Activated CD4-positive, alpha-beta T cell treated with anti-CD3 and anti-CD28 coated beads for 24 hours (primary cell): ENCODE measurements at places on chromosomes 16 and 17.

GRCh38 chr17:30235386-30236296 lies at the start of gene SLC6A4:
TSS of gene SLC6A4 (minus strand) at chr17:30235697. CDS start at chr17:30221958, 13,739 bp downstream.
- DNase-seq, result no peak

GRCh38 chr17:19573075-19573474 lies 39.4 kb downstream of the SLC47A1 start:
- DNase-seq, result no peak

GRCh38 chr17:80816241-80817103 lies 175.2 kb upstream of the CHMP6 start:
- no peak for DNase-seq

- peak; percentile 53 for DNase-seq
Observed at GRCh38 chr17:47694581-47695428, 844 bp downstream of the TBKBP1 start.

GRCh38 chr17:6070913-6071511 lies 833 bp downstream of the WSCD1 start:
- DNase-seq, result no peak

GRCh38 chr17:73932216-73932749 lies 271.2 kb upstream of the RPL38 start:
- DNase-seq, result no peak

GRCh38 chr17:632560-632959 lies 82.1 kb downstream of the VPS53 start:
- DNase-seq, result no peak

DNA sequence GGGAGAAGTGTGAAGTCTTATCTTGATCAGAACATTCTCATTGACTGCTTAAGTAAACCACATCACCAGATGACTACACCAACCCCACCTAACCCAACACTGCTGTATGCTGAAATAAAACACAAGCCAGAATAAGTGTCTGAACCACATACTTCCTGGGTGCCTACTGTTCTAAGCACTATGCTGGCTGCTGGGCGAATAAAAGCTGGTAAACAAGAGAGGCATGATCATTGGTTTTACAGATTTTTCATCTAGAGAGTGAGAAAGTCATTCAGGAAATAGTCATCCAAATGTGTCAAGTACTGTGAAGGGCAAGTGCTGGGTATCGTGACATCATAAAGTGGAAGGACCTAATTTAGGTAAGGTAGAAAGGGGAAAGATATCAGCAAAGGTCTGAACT lies 199.0 kb upstream of the SOX9 start:
- DNase-seq, result no peak

DNA sequence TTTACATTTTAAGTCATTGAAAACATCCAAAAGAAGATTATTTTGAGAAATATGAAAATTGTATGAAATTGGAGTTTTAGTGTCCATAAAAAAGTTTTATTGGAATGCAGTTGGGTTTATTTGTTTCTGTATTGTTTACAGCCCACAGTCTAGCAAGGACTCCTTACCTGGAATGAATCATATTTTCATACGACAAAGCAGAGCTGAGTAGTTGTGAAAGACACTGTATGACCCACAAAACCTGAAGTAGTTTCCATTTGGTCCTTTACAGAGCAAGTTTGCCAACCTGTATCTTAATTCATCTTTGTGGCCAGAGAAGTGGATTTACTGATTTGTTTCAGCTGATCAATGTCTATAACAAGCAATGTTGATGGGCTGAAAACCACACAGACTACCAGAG lies 10.3 kb downstream of the CCL18 start:
- no peak for DNase-seq

DNA sequence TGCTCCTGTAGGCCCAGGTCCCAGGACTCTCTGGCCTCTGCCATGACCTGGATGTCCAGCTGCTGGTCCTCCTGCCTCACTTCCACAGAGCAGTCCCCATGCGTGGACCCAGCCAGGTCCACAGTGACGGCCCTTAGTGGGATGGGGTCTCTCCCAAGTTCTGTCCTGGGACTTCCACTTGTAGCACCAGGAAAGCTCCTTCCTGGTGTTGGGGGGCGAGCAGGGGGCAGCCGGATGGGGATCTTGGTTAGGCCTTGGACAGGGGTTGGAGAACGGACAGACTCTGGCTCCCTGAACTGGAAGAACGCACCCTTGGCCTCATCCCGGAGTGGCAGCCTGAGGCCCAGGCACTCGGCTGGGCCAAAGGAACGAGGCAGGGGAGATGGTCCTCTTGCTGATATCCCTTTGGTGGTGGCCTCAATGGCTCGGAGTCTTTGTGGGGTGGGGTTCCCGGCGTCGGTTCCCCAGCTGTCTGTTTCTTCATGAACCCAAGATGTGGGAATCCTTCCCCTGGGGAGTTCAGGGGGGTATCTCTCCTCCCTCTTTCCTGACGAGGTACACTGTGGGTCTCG lies 7.2 kb downstream of the GAS2L2 start:
- DNase-seq, result no peak

DNA sequence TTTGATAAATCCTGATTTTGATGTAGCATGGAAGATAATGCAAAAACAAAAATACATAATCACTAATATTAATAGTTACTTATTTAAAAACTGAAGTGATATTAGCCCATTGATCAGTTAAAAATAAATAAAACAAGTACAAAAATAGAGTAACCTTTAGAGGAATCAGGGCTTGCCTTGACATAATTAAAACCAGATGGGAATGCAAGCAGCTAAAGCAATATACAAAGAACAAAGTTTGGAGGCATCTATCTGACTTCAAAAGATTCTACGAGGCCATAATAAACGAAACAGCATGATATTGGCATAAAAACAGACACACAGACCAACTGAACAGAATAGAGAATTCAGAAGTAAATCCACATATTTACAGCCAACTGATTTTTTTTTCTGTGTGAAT lies 15.0 kb upstream of the HEATR3 start:
- no peak for DNase-seq

DNA sequence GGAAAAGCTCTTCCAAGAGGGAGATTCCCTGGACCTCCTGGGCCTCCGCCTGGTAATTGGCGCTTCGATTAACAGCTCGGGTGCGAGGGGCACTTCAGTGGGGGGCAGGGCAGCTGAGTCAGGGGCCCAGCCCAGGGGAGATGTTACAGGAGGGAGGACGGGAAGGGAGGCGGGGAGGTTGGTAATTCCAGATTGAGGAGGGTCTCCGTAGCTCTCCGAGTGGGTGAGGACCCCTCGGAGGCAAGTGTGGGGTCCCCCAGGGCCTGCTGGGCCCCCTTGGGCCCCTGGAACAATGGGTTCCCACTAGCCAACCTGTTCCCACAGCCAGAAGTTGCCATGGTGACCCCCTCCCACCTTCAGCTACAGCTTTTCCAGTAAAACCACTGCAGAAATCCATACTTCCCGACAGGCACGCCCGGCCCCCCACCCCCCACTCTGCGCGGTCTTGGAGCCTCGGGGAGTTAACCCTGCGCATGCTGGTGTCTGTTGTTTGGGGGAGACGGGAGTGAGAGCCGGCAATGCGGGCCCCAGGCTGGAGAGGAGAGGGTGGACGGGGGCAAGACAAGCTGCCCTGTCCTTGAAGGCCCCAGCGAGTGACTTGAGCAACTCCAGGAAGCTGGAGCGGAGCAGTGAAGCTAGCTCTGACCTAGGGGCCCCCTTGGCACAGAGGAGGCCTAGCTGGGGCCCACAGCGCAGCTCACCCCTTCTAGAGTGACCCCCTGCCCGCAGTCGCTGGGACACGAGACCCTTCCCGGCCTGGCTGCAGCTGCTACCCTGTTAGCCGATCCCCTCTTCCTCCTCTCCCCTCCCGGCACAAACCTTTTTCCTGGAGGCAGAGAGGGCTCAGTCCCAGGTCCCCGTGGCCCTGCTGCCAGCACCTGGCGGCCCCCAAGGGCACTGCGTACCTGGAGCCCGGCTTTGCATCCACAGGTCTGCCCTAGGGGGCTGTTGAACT lies 37.8 kb downstream of the TMEM235 start:
- no peak for DNase-seq
